Central memory CD4-positive, alpha-beta T cell (primary cell): ENCODE measurements at places on chromosomes 13 and 19.

- no peak for DNase-seq
These were observed 1.0 kb downstream of the GRIK5 start for GRCh38 chr19:42068756-42069571.

- no peak for DNase-seq
These were observed 10.5 kb upstream of the ELL start for GRCh38 chr19:18532168-18532890.

DNA sequence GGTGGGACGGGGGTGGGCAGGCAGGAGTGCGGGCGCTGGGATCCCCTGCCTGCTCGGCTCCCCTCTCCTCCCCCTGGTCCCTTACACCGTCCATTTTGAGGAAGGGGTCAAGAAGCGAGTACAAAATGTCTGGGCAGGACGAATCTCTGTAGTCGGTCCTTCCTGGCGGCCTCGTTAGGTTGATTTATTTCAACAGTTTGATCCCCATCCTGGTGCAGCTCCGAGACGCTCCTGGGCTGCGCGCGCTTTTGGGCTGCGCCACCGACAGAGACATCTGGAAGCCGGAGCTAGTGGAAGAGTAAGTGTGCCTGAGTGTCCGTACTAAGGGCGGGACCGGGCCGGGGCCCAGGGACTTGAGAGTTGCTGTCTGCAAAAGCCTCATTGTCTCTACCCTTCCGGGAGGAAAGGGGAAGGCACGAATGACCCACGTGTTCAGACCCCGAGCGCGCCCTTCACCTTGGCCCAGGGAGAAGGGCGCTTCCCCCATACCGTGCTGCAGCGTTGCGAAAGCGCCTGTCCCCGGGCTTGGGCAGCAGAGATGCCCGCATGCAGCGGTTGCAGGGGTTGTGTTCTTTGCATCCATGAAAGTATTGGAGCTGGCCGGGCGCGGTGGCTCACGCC is 1.8 kb downstream of the ZNF114 start:
- DNase-seq: no peak

GRCh38 chr13:106010836-106011235 is 524.6 kb downstream of the EFNB2 start:
- no peak for DNase-seq

GRCh38 chr19:4749870-4750590 is 26.4 kb upstream of the DPP9 start:
- DNase-seq: no peak

GRCh38 chr13:113670541-113670940 is 3.5 kb downstream of the GRK1 start:
- DNase-seq: no peak

DNA sequence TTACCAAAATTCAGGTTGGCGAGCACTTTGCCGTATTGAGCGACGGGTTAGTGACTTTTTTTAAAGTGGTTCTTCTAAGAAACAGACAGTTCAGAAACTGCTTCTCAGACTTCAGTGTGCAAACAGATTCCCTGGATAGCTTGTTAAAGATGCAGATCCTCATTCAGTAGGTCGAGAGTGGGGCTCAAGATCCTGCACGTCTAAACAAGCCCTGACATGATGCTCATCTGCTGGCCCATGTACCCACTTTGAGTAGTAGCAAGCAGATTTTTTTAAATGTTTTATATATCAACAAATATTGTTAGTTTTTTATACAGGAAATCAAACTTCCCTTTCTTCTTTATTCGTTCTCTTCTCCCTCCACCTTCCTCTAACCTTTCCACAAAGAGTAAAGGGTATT is 7.3 kb downstream of the METTL21C start:
- DNase-seq: no peak
